Left renal cortex interstitium (tissue), 4 donors: ENCODE measurements at places on chromosomes 2 and 18.

GRCh38 chr2:144078106-144078505 is 441.8 kb downstream of the ZEB2 start:
- peak; percentile 52 for DNase-seq

- DNase-seq = no peak
Measured at GRCh38 chr2:223652122-223652521, 50.0 kb upstream of the SCG2 start.

GRCh38 chr2:135530313-135531230 is at the start of gene ZRANB3:
ZRANB3 (minus strand) TSS chr2:135531218.
- DNase-seq = no peak

DNA sequence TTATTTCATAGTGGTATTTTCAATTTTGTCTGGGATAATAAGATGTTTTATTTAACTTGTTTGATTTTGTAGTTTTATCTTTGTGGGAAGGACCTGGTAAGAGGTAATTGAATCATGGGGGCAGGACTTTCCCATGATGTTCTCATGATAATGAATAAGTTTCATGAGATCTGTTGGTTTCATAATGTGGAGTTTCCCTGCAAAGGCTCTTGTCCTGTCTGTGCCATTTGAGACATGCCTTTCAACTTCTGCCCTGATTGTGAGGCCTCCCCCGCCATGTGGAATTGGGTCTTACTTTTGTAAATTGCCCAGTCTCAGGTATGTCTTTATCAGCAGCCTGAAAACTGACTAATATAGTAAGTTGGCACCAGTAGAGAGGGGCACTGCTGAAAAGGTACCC is 77.8 kb upstream of the ARHGAP15 start:
- DNase-seq = no peak

DNA sequence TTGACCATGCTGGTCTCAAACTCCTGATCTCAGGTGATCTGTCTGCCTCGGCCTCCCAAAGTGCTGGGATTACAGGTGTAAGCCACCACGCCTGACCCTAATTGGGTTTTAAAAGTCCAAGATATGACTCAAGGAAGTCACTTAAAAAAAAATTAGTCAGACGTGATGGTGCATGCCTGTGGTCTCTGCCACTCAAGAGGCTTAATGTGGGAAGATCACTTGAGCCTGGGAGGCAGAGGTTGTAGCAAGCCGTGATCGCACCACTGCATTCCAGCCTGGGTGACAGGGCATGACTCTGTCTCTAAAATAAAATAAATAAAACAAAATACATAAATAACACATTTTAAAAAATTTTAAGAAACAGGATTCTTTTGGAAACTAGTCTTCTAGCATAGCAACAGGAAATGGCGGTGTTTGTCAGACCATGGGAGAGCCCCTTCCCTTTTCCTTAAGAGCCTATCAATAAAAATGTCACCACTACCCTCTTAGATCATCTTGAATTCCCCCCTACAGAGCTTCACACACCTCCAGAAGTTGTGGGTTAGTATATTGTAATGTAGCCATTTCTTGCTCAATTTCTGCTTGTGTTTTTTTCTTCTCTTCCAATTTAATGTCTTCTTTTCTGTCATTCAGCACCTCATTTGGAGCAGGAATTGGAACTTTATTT is 20.1 kb downstream of the SFT2D3 start:
- no peak for DNase-seq

GRCh38 chr18:58113337-58113736 is 69.3 kb downstream of the NEDD4L start:
- DNase-seq = no peak

- DNase-seq = no peak
Measured at GRCh38 chr2:71935262-71935848, 212.3 kb downstream of the CYP26B1 start.

GRCh38 chr2:37688771-37689468 is 17.5 kb upstream of the CDC42EP3 start:
- no peak for DNase-seq

DNA sequence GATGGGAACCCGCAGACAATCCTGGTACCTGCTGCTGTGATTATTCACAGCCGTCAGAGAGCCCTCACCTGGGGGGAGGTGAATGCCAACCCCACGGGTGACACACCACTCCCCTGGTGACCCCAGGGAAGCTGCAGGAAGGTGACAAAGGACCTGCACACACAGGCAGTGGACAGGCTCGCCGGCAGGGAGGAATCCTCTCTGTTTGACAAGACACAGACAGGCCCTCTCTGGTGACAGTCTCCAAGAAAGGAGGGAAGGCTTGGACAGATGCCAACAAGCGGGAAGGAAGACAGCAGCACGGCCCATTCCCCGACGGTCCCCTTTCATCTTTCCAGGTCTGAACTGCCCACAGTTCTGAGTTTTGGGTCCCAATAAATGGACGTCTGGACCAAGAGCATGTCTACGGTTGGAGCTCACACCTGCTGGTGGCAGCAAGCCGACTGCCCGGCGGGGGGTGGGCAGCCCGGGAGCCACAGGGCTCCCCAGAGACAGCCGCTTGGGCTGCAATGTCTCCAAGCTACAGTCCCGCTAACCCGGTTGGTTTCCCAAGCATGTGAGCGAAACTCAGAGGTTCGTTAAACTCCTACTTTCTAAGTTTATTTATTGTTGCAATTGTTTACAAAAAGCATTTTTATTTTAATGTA is 31.8 kb downstream of the HDAC4 start:
- DNase-seq = no peak

GRCh38 chr2:182642328-182642727 is 73.7 kb upstream of the DNAJC10 start:
- no peak for DNase-seq

- no peak for DNase-seq
Measured at GRCh38 chr2:200736646-200737274, 75.0 kb upstream of the BZW1 start.

- DNase-seq = no peak
Measured at GRCh38 chr2:240579771-240580614, 6.5 kb upstream of the CAPN10 start.

- DNase-seq = no peak
Measured at GRCh38 chr2:11750917-11751316, 4.5 kb downstream of the LPIN1 start.

GRCh38 chr2:135636982-135637381 is 104.7 kb upstream of the UBXN4 start:
- DNase-seq = no peak

- DNase-seq = no peak
Measured at GRCh38 chr2:165957030-165957675, 3.6 kb upstream of the TTC21B start.
